HS-5 (cell line): ENCODE measurements at places on chromosomes 2 and 18.

- DNase-seq: no peak
Observed at GRCh38 chr2:151782378-151783132, 45.7 kb downstream of the ARL5A start.

- DNase-seq: no peak
Observed at GRCh38 chr2:71859211-71859847, 288.3 kb downstream of the CYP26B1 start.

GRCh38 chr2:235595422-235596010 lies 101.7 kb downstream of the AGAP1 start:
- peak; percentile 49 for DNase-seq

GRCh38 chr2:121532347-121532766 lies 1.7 kb downstream of the RNU4ATAC start:
- DNase-seq: peak; percentile 50

DNA sequence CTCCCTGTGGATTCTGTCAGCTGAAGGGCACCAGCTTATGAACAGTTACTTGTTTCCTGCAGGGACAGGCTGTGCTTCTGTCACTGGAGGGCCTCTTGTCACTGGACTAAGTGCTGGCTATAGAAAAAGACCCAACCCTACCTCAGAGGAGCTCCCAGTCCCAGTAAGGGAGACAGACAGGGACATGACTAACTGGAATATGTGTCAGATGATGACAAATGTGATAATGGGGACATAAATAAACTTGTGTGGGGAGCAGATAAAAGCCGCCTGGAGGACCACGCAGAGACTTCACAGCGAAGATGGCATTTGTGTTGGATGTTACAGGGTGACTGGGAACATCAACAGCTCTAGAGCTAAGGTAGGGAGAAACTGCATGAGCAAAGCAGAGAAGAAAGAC lies 95.0 kb downstream of the MAPRE2 start:
- no peak for DNase-seq

DNA sequence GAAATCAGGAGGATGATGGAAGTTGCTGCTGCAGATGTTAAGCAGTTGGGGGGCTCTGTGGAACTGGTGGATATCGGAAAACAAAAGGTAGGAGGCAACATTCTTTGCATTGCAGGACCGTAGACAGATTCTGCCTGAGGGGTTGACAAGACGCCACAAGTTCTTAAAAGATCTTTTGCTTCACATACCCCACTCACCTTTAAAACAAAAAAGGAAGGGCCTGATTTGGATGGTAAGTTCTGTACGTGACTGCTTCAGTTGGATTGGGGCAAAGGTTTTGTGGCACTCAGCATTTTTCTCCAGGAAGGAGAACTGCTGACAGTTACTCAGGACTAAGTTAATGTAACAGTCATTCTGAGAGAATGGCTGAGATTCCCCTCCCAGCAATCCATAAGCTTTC lies 5.2 kb downstream of the CNDP2 start:
- DNase-seq: no peak

DNA sequence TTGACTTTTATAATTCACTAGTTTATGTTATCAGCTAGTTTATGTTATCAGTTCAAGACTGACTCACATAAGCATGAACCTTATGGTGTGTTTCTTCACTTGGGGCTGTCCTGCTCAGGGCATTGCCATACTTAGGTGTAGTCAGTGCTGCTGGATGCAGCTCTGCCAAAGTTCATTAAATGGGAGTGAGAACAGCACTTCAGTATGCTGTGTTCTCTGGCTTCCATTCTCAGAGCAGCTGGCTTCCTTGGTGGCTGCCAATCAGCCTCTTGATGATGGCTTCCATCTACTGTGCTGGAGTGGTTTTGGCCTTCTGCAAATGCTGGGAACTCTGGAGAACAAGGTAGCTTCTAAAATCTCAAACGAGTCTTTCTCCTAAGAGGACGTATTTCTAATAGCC lies 170.7 kb downstream of the TDRD15 start:
- DNase-seq: no peak

- no peak for DNase-seq
Observed at GRCh38 chr2:85753525-85754312, at the start of gene ATOH8. ATOH8 (plus strand) TSS chr2:85753991; CDS start chr2:85754190, 199 bp downstream.

DNA sequence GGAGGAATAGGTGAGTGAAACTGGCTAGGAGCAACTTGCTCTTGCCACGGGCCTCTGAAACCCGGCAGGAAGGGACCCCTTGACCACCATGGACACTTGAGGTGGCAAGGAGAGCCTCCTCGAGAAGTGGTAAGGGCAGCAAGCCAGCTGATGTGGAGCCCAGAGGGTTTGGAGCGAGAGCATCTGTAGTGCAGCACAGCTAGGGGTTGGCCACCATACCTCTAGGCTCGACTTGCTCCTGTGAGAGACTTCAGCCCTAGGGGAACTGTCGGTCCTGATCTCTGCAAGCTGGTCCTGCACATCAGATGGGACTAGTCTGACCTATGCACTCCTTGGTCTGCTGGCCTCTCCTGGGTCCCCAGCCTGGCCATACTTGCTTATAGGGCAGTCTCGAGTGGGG lies 158.4 kb downstream of the CCDC178 start:
- DNase-seq: no peak

- no peak for DNase-seq
Observed at GRCh38 chr2:126222278-126222677, 433.7 kb upstream of the GYPC start.

DNA sequence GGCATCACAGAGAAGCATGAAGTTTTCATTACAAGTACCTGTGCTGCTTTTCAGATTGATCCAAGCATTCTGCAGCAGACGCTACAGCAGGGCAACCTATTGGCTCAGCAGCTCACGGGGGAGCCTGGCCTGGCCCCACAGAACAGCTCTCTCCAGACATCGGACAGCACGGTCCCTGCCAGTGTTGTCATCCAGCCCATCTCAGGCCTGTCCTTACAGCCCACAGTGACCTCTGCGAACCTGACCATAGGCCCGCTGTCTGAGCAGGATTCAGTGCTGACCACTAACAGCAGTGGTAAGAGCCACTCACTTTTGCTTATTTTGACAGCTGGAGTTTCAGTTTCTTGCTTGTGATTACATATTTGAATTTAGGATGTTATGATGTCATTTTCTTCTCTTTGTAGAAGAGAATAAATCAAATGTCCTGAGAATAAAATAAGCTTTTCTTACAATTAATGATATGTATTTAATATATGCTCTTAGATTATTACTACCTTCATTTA lies 104.9 kb downstream of the ZNF236 start:
- no peak for DNase-seq

GRCh38 chr2:180364719-180365118 lies 357.6 kb upstream of the CWC22 start:
- DNase-seq: no peak

DNA sequence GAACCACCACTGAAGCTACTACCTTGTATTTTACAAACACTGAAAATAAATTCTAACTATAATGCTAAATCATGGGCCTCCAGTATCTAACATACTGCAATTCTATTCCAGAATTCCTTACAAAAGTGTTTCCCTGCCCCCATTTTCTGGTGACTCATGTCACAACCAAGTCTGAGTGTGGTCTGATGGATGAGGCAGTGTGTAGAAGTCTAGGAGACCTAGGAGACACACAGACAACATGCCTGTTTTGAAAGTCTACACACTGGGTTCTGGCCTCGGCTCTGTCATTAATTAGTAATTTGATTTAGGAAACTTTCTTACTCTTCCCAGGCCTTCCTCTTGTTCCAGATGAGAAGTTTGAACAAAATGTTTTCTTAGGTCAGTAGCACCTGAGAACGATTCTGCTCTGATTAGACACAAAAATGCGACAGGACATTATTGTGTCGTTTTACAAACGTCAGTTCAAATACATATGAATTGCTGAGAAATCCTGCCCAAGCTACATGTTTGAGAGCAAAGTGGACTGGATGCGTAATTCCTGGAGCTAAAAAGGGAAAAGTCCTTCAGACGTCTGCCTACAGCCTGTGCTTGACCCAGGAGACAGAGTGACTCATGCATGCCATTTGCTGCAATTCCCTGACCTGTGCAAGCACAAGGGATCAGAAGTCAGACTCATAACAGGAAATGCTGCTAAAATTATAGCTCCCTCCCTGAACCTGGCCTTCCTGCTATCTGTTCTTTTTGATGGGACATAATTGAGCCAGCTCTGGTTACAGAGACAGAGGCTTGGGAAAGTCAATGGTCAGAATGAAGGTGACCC lies 494.4 kb downstream of the SOX11 start:
- no peak for DNase-seq

DNA sequence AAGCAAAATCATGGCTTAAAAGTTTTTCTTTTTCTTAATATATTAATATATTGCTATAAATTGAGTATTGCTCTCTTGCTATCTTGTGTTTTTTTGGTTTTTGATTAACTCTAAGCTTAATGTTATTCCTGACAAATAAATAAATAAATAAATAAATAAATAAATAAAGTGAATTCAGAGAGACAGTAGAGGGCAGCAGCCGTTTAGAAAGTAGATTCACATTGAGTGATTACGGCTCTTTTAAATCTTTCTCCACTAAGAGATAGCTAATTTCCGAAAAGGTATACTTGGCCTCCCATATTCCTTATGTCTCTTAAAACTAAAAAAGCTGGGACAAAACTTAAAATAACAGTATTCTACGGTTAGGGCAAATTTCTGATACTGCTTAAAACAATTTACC lies 34.3 kb downstream of the MSH2 start:
- no peak for DNase-seq

- no peak for DNase-seq
Observed at GRCh38 chr2:56576001-56576400, 392.2 kb downstream of the CCDC85A start.

GRCh38 chr2:238939074-238939473 lies 91.2 kb downstream of the TWIST2 start:
- DNase-seq: no peak

- peak; percentile 62 for DNase-seq
Observed at GRCh38 chr2:44171018-44171417, 2.3 kb downstream of the PPM1B start.

DNA sequence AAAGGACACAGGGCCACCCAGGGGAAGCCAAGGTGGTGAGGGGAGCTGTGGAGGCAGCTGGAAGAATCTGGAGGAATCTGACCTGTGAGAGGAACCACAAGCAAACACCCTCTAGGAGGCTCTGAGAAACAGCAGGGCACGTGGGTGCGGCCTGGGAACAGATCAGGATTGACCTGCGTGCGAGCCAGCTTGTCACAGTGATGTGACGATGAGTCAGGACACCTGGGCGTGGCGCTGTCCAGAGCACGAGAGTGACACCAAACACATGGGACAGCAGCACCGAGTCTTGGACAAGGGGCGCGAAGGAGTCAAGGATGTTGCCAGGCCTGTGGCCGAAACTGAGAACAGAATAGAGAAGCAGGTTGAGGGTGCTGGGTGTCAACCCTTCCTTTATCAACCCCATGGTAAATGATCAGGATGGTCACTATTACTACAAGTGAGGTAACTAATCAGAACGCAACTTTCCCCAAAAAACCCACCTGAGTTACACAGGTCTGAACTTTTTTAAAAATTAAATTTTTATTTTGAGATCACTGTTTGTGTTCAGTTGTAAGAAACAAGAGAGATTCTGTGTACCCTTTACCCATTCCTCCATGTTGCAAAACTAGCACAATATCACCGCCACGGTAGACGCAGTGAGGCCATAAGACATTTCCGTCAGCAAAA lies 637 bp upstream of the SFT2D3 start:
- no peak for DNase-seq

DNA sequence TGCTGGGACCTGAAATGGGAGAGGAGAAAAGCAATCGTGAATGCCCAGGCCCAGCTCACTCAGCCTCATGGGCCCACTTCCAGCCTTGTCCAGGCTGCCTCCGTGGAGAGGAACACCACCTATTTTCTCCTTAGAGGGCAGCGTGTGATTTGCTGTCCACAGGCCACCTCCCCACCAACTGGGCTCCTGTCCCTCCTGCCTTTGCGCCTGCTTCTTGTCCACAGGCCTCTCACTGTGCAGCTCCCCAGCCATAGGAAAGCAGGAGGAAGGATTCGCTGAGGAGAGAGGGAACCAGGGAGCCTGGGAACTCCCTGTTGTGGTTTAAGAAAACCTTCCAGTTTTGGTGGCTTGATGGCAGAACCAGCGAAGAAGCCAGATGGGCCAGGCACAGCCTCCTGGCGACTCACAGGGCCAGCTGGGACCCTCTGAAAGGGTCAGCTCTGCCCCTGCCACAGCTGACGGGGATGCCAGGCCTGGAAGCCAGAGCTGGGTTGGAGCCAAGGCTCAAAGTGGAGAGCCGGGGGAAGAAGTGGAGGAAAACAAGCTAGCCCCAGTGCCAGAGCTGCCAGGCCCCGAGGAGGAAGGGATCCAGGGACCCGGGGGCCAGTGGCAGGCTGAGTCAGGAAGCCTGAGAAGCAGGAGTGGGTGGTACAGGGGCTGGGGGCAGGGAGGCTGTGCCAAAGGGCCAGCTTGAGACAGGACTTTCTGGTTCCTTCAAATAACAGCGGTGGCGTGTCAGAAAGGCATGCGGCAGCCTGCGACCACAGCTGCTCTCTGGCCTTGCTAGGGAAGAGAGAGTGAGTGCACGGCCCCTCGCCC lies 9.9 kb downstream of the TMBIM1 start:
- no peak for DNase-seq

- no peak for DNase-seq
Observed at GRCh38 chr2:46574457-46575355, 95.3 kb downstream of the TMEM247 start.

GRCh38 chr2:230922951-230923717 lies 1.9 kb downstream of the GPR55 start:
- DNase-seq: no peak

DNA sequence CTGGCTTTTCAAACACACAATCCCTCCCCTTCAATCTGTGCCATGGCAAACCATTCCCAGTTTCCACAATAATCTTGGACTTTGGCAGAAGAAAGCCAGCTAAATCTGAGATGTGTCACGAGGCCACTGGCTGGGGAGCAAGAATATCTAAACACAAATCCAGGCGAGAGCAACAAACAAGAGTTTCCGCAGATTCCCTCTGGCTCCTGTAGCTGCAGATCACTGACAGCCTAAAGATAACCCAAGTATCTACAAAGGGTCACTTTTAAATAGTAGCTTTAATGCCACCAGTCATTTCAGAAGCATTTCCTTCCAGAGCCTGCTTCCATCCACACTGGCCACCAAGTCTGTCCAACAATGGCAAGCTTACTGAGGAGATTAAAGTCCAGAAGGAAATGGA lies 86.9 kb downstream of the ACVR1 start:
- no peak for DNase-seq

- no peak for DNase-seq
Observed at GRCh38 chr2:159922563-159922962, 124.6 kb upstream of the CD302 start.

DNA sequence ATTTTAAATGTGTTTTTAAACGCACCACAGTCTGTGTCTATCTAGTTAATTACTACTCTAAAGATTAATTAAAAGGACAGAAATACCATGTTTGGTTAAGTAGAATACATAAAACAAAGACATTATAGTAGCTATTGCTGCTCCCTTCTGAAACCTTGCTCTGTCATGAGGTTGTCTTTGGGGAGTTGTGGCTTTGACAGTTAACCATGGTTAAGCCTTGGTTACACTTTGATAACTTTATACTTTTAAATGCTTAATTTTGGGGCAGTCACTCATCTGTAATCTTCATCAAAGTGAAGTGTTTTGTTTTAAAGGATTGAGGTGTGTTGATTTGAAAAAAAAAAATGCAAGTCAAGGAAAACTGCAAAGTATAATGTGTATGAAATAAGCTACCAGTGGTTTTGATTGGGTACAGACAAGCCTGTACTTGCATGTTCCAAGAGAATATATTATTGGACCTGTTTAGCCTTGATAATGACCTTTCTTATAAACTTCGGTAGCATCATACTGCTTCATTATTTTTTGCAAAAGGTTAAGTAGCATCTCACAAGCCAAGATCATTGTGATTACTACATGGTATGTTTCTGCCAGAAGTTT lies 29.8 kb upstream of the TBR1 start:
- DNase-seq: no peak

GRCh38 chr2:13504808-13505207 lies 788.1 kb downstream of the TRIB2 start:
- no peak for DNase-seq
